ENCODE measurements at places on chromosomes 16 and 17. TPM values are rescaled to one million over a fixed set of nuclear protein-coding genes. Genes with fewer than 3 reads are reported as not detected.

The WNT3 gene
- 1.4 TPM for total RNA-seq

The KIF2B gene
- total RNA-seq: not detected

The MT1M gene
- total RNA-seq: not detected

The RNF222 gene
- 0.35 TPM for total RNA-seq

The CEP295NL gene
- 0.52 TPM for total RNA-seq

The PROCA1 gene
- total RNA-seq: 5.8 TPM

The SECTM1 gene
- total RNA-seq: 6.3 TPM

The CA5A gene
- total RNA-seq: not detected

The VPS4A gene
- total RNA-seq: 71.5 TPM

GRCh38 chr17:78576389-78577112 lies 645 bp downstream of the DNAH17 start:
- DNase-seq: no peak

DNA sequence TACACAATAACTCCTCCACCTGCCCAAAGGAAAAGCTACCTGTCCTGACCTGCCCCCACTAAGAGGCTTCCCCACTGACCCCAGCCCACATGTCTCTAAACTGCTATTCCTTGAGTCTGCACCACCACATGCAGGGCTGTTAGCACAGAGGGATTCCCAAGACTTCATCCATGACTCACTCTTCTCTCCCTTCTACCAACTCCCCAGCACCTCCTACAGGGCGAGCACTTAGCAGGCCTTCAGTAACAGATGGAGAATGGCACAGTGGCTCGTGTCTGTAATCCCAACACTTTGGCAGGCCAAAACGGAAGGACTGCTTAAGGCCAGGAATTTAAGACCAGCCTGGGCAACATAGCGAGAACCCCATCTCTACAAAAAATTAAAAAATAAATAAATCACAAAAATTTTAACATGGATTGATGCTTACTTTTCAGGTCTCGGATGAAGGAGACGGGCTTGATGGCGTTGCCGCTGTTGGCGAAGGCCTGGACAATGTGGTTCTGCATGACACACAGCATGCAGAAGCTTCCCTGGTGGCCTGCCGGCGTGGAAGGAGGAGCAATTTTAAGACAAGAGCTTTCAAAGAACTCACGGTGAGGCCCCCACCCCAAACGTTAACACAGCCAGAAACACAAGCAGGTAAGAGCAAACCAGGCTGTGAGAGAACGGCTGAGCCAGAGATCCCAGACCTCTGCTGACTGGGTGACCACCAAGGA lies 12.0 kb downstream of the USP36 start:
- peak; percentile 34 for DNase-seq

DNA sequence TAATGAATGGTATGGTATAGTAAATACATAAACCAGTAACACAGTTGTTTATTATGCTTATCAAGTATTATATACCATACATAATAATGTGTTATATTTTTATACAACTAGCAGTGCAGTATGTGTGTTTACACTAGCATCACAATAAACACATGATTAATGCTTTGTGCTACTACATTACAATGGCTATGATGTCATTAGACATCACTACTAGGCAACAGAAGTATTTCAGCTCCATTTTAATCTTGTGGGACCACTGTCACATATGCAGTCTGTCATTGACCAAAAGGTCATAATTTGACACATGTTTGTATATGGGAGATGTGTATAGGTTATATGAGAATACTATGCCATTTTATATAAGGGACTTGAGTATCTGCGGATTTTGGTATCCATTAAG lies 32.7 kb downstream of the TRIM37 start:
- no peak for DNase-seq

- no peak for DNase-seq
Measured at GRCh38 chr16:1311738-1312466, 2.5 kb downstream of the UBE2I start.

DNA sequence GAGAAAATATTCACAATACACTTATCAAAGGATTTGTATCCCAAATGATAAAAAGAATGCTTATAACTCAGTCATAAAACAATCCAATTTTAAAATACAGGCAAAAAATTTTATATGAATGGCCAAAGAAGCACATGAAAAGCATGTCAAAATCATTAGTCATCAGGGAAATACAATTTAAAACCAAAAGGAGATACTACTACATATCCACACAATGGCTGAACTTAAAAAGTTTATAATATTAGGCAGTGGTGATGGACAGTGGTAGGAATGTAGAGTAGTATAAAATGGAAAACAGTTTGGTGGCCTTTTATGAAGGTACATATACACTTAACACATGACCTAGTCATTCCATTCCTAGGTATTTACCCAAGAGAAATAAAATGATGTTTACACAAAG lies 12.2 kb downstream of the CMC2 start:
- DNase-seq: no peak

DNA sequence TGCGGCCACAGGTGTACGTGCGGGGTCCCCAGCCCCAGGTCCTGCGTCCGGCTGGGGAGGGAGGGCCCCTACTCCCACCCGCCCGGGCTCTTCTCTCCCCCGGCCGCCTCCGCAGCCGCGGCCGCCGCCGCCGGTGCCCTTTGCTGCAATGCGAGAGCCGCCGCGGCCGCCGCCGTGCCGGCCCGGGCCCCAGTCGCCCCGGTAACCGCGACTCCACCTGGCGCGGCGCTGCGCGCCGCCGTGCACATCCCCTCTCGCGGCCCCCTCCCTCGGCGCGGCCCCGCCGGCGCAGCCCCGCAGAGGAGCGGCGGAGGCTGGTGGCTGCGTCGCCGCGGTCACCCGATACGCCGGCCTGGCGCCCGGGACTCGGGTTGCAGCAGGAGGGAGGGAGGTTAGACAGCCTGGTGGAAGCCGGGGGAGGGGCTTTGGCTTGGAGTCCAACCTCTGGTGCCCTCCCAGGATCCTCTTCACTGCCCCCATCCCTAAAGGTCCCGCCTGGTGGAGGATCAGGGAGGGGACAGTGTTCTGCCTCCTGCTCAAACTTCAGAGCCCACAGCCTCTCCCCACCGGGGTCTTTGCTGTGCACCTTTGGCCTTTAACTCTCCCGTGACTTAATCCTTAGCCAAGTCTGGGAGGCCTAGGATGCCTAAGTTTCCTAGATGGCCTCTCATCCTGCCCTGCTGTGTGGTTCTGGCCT lies 32.9 kb downstream of the SRCIN1 start:
- no peak for DNase-seq

DNA sequence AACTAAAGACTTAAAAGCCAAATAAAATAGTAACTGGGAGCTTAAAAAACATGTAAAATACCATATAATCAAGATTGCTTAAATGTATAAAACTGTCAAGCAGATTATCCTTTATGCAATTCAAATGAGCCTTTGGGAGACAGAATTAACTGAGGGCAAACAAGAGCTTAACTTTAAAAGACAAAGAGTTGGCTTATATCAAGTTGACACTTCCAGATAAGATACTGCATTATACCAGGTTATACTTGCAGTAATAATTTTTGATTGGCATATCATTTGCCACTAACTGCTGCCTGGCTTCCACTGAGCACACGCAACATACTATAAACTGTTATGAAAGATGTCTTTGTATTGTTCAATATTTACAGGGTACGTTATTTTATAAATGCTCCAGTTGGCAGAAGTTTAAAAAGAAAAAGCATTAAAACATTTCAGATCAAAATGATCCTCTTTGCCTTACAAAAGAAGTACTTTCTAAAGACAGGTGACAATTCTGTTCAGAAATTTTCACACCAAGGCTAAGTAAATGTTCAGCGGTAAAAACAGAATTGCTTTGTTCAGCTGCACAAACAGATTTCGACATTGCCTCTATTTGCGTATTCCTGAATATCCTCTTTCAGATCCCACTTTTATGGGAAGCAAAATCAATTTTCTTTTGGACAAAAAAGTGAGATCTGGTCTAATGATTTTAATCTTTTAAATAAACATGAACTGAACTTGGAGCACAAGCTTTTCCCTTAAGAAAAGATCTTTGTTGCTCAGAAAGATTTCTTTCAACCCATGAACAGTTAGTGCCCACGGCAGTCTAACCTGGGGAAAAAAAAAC lies 50.7 kb downstream of the TOX3 start:
- DNase-seq: no peak

DNA sequence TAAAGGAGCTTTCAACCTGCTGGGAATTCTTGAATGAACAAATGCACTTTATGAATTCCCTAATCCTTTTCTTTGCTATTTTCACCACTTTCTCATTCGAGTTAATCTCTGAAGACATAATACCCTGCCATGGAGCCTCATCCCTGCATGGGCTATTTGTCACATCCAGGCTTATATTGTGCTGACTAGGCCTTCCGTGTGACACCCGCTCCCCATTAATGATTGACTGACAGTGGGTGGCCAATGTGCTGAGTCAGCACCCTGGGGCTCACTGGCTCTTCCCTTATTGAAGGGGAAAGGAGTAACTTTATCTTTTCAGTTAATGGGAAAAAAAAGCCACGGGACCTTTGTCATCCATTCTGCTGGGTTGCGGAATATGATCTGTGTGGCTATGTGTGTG lies 1024.8 kb upstream of the EEF2KMT start:
- no peak for DNase-seq

GRCh38 chr17:43634591-43635125 lies 27.1 kb downstream of the MEOX1 start:
- no peak for DNase-seq

DNA sequence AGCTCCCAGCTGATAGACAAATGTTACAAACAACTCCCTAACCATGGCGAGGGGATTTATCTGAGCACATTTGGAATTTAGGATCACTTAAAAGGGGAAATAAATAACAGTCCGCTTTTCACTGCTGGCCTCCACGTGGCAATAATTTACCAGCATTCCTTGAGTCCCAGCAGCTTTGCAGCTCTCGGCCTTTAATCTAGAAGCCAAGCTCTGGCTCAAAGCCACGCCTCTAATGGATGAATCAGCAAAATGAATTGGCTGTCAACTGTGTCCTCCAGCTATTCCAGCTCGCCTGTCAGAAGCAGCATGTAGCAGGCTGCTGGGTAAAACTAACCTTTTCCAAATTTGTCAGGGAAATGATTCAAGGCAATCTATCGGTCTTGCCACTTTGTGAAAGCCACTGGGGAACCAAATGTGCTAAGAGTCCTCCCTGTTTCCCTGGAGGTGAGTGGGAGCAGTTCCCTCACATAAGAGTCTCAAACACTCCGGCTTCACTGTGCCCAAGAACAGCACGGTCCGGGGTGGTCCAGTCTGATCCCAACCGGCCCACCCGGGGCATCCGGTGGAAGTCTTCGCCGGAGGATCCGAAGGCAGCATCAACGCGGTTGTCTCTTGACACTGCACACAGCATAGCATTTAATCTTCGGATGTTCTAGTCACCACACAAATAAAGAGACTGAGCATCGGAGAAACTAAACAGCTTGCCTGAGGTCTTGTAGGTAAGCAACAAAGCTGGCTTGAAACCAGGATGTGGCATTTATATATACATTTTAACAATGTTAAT lies 143.3 kb downstream of the PARN start:
- DNase-seq: no peak

DNA sequence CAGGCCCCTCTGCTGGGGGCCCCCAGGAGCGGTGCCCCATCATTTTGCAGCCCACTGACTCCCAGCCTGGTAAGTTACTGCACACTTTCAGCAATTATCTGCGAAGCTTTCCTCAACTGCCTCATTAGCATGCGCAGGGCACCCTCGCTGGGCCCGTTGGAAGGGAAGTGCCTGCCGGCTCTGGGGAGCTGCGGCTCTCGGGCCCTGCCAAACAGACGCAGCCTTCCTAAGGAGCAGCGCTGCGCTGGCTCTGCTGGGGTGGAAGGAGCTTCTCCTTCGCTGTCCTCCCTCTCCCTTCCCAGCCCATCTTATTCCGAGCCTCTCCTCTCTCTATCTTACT lies 71.0 kb downstream of the RBBP6 start:
- DNase-seq: no peak

- peak; percentile 22 for DNase-seq
Measured at GRCh38 chr16:82738699-82739098, 111.9 kb downstream of the CDH13 start.

GRCh38 chr16:57944970-57945739 lies 25.8 kb downstream of the CNGB1 start:
- no peak for DNase-seq

DNA sequence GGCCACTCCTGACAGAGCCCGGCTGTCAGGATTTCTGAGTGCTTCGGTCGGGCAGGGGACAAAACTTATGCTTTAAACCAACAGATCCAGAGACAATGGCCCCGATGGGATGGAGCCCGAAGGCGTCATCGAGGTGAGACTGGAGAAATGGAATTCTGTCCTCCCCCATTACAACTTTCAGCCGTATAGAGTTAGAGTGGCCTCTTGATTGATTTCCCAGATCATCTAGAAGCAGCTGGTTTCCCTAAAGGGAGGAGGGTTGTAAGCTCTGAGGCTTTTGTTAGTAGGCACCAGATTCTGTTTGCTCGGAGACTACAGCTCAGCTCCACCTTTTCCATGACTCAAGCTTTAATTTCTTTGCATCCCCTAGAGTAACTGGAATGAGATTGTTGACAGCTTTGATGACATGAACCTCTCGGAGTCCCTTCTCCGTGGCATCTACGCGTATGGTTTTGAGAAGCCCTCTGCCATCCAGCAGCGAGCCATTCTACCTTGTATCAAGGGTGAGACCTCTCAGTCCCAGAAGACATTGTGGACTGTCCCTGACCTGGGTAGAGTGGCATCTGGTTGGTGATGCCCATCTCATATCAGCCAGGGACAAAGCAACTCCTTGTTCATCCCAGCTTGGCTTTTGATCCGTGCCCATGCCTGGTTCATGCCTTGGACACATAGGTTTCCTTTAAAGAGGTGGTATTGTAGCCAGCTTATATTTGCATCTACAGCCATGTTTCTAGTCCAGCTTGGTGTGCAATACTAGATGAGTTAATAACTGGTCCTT lies 5.1 kb upstream of the CD68 start:
- peak; percentile 29 for DNase-seq

- DNase-seq: peak; percentile 83
Measured at GRCh38 chr17:75238684-75239191, 22.7 kb downstream of the GGA3 start.

DNA sequence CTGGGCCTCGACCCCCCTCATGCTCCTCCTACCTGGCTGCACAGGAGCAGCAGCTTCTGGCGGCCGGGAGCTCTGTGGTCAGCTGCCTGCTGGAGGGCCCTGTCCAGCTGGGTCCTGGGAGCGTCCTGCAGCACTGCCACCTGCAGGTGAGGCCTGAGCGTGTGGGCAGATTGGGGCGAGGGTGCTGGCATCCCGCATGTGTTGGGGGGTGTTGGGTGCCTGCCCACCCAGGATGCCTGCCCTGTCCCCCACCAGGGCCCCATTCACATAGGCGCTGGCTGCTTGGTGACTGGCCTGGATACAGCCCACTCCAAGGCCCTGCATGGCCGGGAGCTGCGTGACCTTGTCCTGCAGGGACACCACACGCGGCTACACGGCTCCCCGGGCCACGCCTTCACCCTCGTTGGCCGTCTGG lies 16.5 kb downstream of the FCSK start:
- DNase-seq: no peak

Data from natural killer cell (primary cell).